SK-N-SH (cell line): ENCODE measurements at places on chromosomes 11 and 22. TPM values are rescaled to one million over a fixed set of nuclear protein-coding genes. Genes with fewer than 3 reads are reported as not detected.

DNA sequence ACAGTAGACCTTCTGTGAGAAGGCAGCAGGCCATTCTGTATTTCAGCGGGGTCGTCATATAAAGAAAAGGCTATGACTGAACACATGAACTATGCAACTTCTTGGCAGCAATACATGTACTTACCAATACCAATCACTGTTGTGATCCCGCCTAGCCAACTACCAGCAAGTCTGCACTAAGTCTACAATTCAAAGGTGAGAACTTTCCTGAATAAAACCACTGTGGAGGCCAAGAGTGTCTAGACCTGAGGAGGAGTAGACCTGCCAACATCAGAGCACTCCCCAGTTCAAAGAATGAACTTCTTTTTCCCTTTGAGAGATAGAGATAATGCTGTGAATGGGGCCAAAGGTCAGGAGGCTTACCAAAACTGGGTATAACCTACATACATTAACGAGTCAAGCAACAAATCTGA, 108.2 kb downstream of the SIK3 start:
- no peak for DNase-seq

- DNase-seq = no peak
These were observed 198.5 kb upstream of the CTSC start for GRCh38 chr11:88535916-88536547.

DNA sequence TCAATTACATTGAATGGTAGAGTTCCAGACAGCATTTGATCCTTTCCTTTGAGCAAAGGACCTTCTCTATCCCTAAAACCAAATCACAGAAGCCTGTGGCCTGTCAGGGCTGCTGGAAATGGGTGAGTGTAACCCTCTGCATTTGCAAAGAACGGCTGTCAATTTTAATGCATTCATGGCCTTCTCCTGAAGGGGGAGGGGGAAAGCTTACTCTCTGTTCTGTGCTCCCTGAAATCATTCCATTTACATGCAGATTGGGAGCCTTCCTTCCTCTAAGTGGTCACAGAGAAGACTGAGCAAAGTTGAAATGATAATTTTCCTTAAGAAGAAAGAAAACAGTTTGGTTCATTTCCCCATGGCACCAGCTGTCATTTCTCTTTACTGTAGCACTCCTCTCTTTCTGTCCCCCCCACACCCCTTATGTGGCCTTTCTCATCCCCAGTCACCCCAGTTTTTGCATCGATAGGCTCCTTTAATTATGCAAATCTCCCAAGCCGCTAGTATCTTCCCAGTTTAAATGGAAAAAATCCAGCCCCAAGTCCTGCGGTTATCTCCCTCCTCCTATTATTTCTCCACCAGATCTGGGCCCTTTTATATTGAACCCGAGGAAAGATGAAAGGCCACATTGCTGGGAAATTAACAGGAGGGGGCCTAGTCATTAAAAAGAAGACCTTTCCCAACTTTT, 109.4 kb upstream of the KIRREL3 start:
- DNase-seq = no peak

The WNT11 gene
- 0.43 and 0.70 TPM in 2 replicates for polyA plus RNA-seq

DNA sequence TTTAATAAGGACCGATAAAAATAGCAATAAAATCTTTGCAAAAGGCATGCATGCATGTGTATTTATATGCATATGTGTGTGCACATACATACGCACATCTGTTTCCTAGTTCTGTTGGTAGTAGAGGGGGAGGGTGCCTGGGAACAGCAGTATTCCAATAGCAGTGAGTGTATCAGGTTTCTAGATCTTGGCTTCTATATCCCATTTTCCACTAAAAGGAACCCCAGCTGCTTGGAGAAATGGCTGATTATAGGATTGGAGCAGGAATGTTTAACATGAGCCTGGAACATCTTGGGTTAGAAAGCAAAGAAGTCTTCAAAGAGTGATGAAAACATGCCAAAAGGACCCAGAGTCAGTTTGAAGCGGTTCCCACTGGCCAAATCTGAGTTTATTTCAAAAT, 21.0 kb downstream of the TNRC6B start:
- no peak for DNase-seq

The ENTHD1 gene
- not detected in 2 replicates for polyA plus RNA-seq
